ENCODE measurements at places on chromosomes 2 and 18. TPM values are rescaled to one million over a fixed set of nuclear protein-coding genes. Genes with fewer than 3 reads are reported as not detected.
A peak's percentile ranks its signal among the peaks of the same experiment; 100 is the strongest.

GRCh38 chr2:97891611-97892010 is 104.1 kb downstream of the TMEM131 start:
- H3K27ac ChIP-seq = no peak overlapping the region
- H3K4me3 ChIP-seq = no peak overlapping the region
- H3K4me1 ChIP-seq = no peaks in the 10 kb centered on the region
- no peaks in the 10 kb centered on the region for H3K27me3 ChIP-seq
- DNase-seq = no peak

The NDC80 gene
- 3.8 TPM for total RNA-seq

The OXER1 gene
- total RNA-seq = not detected

- DNase-seq = no peak
- no peaks in the 10 kb centered on the region for H3K27me3 ChIP-seq
- no peak overlapping the region for H3K4me3 ChIP-seq
- peak overlapping the region; percentile 47 for H3K27ac ChIP-seq
Measured at GRCh38 chr2:68388358-68388757, 23.3 kb downstream of the PLEK start.

The SPHKAP gene
- not detected for total RNA-seq

DNA sequence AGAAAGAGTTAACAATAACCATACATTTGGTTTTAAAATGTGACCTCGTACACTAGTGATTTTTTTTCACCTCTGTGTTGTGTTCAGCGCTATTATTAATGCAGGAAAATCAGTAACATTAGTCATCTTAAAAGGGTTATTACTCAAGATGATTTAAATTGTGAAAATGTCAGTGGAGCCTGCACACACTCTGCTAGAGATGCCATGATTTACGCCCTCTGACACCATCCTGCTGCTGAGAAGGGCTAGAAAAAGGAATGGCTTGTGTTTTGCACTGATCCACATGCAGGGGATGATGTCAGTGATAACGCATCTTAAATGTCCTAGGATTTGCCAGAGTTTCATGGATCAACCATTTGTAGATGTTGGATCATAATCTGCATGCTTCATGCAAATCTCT is 121.3 kb upstream of the BOD1L2 start:
- no peak overlapping the region for H3K4me3 ChIP-seq
- no peak for DNase-seq
- no peaks in the 10 kb centered on the region for H3K4me1 ChIP-seq
- H3K36me3 ChIP-seq = peaks cover 13% of the 10 kb centered on the region
- H3K27me3 ChIP-seq = no peaks in the 10 kb centered on the region
- H3K27ac ChIP-seq = no peak overlapping the region

DNA sequence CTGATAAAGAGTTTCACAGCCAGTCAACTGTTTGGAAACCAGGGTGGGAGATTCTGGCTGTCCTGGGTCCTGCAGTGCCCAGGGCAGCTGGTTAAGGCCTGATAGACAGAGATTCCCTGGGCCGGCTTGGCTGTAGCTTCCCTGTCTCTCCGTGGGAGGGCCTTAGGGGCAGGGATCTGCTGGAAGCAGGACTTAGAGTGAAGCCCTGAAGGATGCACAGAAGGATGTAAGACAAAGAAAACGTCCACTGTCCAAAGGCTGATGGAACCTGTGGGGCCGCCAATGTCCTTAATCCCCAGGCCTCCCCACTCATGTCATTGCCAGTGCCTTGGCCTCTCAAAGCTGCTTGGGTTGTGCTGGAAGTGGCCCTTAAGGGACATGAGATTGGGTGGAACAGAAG is 33.0 kb downstream of the MROH2A start:
- no peaks in the 10 kb centered on the region for H3K36me3 ChIP-seq
- H3K27me3 ChIP-seq = no peaks in the 10 kb centered on the region
- H3K27ac ChIP-seq = no peak overlapping the region
- no peak overlapping the region for H3K4me3 ChIP-seq
- no peaks in the 10 kb centered on the region for H3K4me1 ChIP-seq

The CRACDL gene
- total RNA-seq = 1.2 TPM

DNA sequence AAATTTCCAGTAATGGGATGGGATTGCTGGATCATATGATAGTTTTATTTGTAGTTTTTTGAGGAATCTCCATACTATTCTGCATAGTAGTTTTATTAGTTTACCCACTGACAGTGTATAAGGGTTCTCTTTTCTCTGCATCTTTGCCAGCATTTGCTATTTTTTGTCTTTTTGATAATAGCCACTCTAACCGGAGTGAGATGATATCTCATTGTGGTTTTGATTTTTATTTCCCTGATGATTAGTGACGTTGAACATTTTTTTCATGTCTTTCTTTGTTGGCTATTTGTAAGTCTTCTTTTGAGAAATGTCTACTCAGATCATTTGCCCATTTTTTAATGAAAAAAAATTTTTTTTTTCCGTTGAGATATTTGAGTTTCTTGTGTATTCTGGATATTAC is 26.1 kb downstream of the TMEM17 start:
- no peak for DNase-seq
- H3K4me1 ChIP-seq = peaks cover 4% of the 10 kb centered on the region
- H3K27me3 ChIP-seq = no peaks in the 10 kb centered on the region
- H3K36me3 ChIP-seq = no peaks in the 10 kb centered on the region

- DNase-seq = no peak
- H3K36me3 ChIP-seq = no peaks in the 10 kb centered on the region
- no peak overlapping the region for H3K27ac ChIP-seq
Measured at GRCh38 chr2:84388133-84388532, 70.9 kb downstream of the SUCLG1 start.

GRCh38 chr2:72515696-72516095 is 310.1 kb downstream of the EXOC6B start:
- no peaks in the 10 kb centered on the region for H3K27me3 ChIP-seq
- no peaks in the 10 kb centered on the region for H3K4me1 ChIP-seq
- no peak overlapping the region for H3K27ac ChIP-seq
- DNase-seq = no peak

DNA sequence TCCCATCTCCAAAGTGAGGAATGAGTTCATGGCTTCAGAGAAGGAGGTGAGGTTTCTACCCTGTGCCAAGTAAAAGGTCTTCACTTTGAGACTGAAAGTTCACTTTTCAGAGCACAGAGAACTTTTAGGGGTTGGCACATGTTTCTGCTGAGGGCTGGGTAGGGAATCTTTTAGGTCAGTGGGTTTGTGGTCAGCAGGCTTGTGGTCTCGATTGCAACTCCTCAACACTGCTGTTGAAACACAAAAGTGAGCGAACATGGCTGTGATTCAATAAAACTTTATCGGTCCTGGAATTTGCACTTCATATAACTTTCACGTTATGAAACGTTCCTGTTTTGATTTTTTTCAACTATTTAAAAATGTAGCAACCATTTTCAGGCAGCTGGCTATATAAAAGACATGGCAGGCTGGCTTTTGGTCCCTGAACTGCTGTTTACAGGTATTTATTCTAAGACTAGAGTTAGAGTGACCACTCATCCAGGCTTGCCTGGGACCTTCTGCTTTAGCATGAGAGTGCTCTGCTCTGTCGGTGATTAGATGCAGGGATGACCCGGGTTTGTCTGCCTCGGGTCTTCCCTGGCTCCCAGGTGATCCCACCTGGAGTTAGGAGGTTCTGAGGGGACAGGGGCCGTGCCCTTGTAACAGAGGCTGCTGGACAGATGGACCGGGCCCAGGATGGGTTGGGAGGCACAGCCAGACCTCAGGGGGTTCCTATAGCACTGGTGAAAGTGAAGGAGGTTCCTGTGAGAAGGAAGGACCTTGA is 62.7 kb upstream of the TAF1B start:
- H3K36me3 ChIP-seq = no peaks in the 10 kb centered on the region
- DNase-seq = peak; percentile 50
- H3K27ac ChIP-seq = peak overlapping the region; percentile 89
- peaks cover 58% of the 10 kb centered on the region for H3K4me1 ChIP-seq
- H3K4me3 ChIP-seq = no peak overlapping the region
- H3K27me3 ChIP-seq = no peaks in the 10 kb centered on the region

- H3K27ac ChIP-seq = no peak overlapping the region
- no peaks in the 10 kb centered on the region for H3K36me3 ChIP-seq
- no peak for DNase-seq
- H3K27me3 ChIP-seq = peaks cover 11% of the 10 kb centered on the region
Measured at GRCh38 chr2:60407398-60407797, 146.1 kb downstream of the BCL11A start.

The ZNF396 gene
- 5.5 TPM for total RNA-seq

The ALPI gene
- not detected for total RNA-seq

DNA sequence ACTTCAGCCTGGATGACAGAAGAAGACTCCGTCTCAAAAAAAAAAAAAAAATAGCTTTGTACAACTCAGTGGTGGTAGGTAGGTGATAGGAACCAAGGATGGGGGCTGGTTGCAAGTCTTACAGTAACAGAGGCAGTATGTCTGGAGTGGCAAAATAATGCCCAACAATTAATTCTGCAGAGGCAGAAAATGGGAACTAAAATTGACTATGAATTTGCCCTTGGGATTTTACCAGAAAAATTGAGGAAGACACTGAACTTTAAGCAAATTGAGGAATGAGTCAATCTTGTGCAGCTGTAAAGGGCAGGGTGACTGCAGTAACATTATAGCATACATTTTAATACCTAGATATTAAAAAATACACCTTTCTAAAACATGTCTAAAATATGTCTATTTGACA is 292.1 kb upstream of the FBXO11 start:
- no peaks in the 10 kb centered on the region for H3K36me3 ChIP-seq
- no peak overlapping the region for H3K4me3 ChIP-seq
- H3K27me3 ChIP-seq = no peaks in the 10 kb centered on the region
- no peaks in the 10 kb centered on the region for H3K4me1 ChIP-seq
- no peak overlapping the region for H3K27ac ChIP-seq

- no peak for DNase-seq
- H3K4me1 ChIP-seq = no peaks in the 10 kb centered on the region
- no peak overlapping the region for H3K4me3 ChIP-seq
- no peak overlapping the region for H3K27ac ChIP-seq
- no peaks in the 10 kb centered on the region for H3K27me3 ChIP-seq
- no peaks in the 10 kb centered on the region for H3K36me3 ChIP-seq
Measured at GRCh38 chr18:53944721-53945120, 279.7 kb downstream of the MBD2 start.

The HOXD1 gene
- not detected for total RNA-seq

The TEKT4 gene
- not detected for total RNA-seq

The NEURL3 gene
- total RNA-seq = not detected

DNA sequence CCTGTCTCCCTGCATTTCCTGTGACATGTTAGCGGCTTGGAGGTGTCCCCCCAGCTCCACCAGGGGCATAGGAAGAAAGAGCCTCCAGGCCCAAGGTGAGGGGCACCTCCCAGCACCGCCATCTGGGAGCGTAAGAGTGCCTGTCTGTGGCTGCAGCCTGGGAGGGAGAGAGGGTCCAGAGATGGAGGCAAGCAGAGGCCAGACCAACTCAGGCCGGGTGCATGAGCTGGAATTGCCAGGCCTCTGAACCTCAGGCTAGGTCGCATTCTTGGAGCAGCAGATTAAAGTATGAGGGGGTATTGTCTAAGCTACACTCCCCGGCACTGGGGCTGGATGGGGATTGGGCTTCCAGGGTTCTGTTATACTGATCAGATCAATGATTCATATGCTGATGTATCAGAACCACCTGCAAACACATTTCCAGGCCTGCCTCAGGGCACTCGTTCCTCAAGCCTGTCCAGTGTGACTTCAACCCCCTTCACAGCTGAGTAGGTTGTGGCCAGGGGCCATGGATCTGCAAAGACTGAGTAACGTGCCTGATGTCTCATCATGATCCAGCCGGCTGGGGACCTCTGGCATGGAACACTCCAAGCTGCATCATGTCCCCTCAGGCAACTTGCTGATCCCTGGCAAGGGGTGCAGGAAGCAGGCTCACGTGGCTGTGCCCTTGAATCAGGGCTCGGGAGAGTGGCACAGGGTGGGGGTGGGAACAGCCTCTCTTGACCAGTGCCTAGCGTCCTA is 73.2 kb downstream of the HS1BP3 start:
- H3K4me1 ChIP-seq = peaks cover 18% of the 10 kb centered on the region
- no peaks in the 10 kb centered on the region for H3K27me3 ChIP-seq
- peak overlapping the region; percentile 60 for H3K4me3 ChIP-seq
- DNase-seq = no peak

DNA sequence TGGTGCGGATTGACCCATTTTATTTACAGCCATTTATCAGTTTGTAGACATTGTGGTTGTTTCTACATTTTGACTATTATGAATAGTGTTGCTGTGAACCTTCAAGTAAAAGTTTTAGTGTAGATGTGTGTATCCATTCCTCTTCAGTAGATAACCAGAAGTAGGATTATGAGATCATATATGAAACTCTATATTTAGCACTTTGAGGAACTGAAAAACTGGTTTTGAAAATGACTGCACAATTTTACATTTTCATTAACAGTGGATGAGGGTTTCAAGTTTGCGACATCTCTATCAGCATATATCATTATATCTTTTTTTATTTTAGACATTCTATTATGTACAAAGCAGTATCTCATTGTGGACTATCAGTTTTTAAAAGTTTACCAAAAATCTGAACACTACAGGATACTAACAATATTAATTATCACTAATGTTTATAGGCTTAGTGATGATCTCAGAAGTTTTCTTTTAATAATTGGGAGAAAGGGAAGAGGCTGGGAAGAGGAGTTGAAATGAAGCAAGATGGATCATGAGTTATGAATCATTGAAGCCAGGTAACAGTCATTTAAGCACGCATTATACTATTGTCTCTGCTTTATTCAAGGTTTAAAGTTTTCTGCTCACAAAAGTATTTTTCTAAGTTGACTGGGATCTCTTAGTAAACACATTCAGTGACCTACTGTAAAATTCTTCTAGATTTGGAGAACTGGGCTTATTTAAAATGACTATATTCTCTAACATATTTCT is 329.0 kb upstream of the LRATD1 start:
- H3K4me1 ChIP-seq = no peaks in the 10 kb centered on the region
- H3K27me3 ChIP-seq = no peaks in the 10 kb centered on the region
- DNase-seq = no peak

The WNT10A gene
- 12.4 TPM for total RNA-seq

- H3K36me3 ChIP-seq = no peaks in the 10 kb centered on the region
- H3K4me1 ChIP-seq = no peaks in the 10 kb centered on the region
- no peaks in the 10 kb centered on the region for H3K27me3 ChIP-seq
Measured at GRCh38 chr2:128774320-128775216, 455.9 kb upstream of the HS6ST1 start.

The LIMS4 gene
- total RNA-seq = 3.7 TPM

- H3K4me3 ChIP-seq = no peak within 1 kb of the TSS
- H3K27me3 ChIP-seq = no peaks in the 10 kb centered on the region
- DNase-seq = no peak
- H3K36me3 ChIP-seq = no peaks in the 10 kb centered on the region
- H3K27ac ChIP-seq = no peak within 1 kb of the TSS
Measured at GRCh38 chr18:60372596-60372995, at the start of gene MC4R. Gene MC4R (minus strand): TSS chr18:60372775. CDS start chr18:60372349, 426 bp downstream.

The ADD2 gene
- 0.94 TPM for total RNA-seq

The MAPRE3 gene
- total RNA-seq = 3.6 TPM

DNA sequence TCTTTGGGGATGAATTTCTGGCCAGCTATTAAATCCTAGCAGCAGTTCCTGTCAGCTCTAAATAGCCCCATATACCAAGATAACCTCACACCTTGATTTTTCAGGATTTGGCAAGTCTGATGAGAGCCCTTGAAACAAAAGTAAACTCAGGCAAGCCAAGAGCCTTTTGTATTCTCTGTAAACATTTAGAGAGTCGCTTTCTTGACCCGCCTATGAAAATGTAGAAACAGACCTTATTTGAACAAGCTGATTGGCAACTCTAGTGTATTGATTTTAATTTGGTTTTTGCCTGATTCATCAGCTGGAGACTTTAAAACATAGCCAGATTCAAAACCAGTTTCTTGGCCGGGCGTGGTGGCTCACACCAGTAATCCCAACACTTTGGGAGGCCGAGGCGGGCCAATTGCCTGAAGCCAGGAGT is 43.4 kb downstream of the CABLES1 start:
- DNase-seq = no peak
- no peaks in the 10 kb centered on the region for H3K4me1 ChIP-seq
- H3K36me3 ChIP-seq = no peaks in the 10 kb centered on the region
- H3K4me3 ChIP-seq = no peak overlapping the region
- H3K27me3 ChIP-seq = no peaks in the 10 kb centered on the region
